CD4-positive, alpha-beta T cell treated with Interleukin-6 for 4 hours (primary cell): ENCODE measurements at places on chromosomes 5 and 9.

DNA sequence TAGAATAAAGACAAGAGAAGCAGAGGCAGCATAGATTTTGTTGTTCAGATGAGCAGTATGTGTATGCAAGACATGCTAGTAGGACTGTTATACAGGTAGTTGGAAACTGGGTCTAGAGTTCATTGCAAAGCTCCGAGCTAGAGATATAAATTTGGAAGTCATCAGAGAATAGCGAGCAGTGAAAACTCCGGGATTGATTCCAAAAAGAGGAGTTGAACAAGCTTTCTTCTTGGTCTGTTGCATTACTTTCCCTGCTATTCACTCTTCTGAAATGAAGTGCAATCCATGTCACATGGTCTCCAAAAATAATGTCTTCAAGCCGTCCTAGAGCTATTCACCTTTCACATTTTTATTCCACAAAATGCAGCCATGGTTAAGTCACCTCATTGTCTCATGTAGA, 67.9 kb upstream of the ZNF462 start:
- DNase-seq: no peak

- DNase-seq: peak; percentile 18
Measured at GRCh38 chr5:55821731-55822512, 29.2 kb upstream of the IL31RA start.

GRCh38 chr9:99011161-99011709, 67.5 kb downstream of the COL15A1 start:
- DNase-seq: no peak

DNA sequence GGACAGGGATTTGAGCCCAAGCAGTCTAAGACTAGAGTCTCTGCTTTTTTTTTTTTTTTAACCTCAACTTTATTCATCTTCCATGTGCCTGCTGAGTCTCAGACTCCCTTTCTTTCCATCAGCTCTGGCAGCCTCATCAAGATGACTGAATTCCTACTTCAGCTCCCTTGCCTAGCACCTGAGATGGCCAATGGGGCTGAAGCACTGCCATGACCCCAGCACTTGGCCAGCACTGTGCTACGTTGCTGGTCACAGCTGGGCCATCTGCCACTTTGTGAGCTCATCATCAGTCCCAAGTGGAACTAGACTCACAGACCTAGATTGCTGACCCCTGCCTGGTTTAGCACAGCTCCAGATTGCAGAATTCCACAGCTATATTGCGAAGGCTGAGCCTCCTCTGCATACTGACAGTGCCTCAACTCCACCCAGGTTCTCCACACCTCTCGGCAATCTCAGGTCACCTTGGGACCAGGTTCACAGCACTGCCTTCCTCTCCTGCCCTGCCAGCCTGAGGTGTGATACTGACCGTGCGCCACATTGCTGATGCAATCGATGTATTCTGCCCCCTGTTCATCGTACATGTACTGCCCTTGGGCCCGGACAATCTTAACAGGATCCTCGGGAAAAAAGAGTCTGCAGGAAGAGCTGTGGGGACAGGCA, 1.6 kb downstream of the PHYKPL start:
- DNase-seq: no peak

- no peak for DNase-seq
Measured at GRCh38 chr9:123131993-123132392, 98.5 kb downstream of the GPR21 start.

- no peak for DNase-seq
Measured at GRCh38 chr5:177349362-177349647, 2.2 kb downstream of the LMAN2 start.

GRCh38 chr9:134902936-134903335, 14.8 kb downstream of the FCN1 start:
- DNase-seq: no peak

- no peak for DNase-seq
Measured at GRCh38 chr9:108322326-108323098, 533.3 kb downstream of the ACTL7B start.

- no peak for DNase-seq
Measured at GRCh38 chr9:89720696-89721175, 115.9 kb downstream of the GADD45G start.

DNA sequence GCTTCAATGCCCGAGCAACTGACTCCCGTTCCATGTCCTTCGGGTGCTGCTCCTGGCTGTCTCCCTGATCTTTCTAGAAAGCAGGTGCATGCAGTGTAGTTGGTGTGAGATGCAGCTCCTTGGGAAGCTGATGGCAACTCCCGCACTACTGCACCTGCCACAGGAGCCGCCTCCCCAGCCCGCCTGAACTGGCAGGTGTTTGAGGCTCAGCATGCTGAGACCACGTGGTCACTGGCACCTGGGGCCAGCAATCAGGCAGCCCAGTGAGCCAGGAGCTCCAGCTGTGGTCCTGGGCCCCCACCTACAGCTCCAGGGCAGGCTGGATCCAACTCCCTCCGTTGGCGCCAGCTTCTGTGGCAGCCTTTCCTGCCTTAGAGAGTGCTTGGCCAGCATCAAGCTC, 111.5 kb downstream of the ICE1 start:
- no peak for DNase-seq

GRCh38 chr5:39420482-39421145, 4.2 kb downstream of the DAB2 start:
- DNase-seq: no peak

DNA sequence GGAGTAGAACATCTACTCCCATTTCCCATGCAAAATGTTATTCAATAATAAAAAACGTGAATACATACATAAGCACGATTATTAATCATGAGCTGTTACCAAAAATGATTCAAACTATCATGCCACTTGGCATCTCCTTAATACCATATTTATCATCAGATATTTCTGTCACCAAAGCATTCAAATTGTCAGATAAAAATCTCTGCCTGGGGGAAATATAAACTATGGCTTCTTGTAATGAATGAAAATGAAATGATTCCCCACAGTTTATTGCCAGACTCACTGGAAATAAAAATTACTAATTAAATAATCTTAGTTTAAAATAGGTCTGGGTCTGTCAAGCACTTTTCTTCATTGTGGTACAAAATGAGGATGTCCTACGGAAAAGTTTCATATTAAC, 265.4 kb downstream of the EDIL3 start:
- DNase-seq: no peak

- no peak for DNase-seq
Measured at GRCh38 chr5:34998058-34998789, 49.5 kb downstream of the AGXT2 start.

DNA sequence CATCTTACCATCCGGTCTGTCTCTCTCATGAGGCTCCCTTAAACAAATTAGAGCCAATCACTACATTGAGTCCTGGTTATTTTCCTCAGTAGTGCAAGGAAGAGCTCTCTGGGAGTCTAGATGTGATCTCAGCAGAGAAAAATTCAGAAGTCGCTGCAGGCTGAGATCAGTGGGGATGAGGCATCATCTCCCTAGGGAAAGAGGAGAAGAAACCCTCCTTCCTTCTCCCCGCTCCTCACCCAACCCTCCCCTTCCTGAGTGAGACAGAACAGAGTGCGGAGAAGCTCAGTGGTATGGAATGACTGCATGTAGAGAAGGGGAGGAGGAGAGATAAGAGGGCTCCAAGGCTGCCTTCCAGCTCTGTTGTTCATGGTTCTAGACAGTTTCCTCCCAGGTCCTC, 80.5 kb downstream of the PAPPA start:
- DNase-seq: no peak

- DNase-seq: no peak
Measured at GRCh38 chr9:15543047-15543813, 9.6 kb upstream of the CCDC171 start.

- DNase-seq: no peak
Measured at GRCh38 chr9:135547756-135548736, 2.1 kb downstream of the OBP2A start.

GRCh38 chr5:9156282-9156681, 389.6 kb downstream of the SEMA5A start:
- DNase-seq: no peak

DNA sequence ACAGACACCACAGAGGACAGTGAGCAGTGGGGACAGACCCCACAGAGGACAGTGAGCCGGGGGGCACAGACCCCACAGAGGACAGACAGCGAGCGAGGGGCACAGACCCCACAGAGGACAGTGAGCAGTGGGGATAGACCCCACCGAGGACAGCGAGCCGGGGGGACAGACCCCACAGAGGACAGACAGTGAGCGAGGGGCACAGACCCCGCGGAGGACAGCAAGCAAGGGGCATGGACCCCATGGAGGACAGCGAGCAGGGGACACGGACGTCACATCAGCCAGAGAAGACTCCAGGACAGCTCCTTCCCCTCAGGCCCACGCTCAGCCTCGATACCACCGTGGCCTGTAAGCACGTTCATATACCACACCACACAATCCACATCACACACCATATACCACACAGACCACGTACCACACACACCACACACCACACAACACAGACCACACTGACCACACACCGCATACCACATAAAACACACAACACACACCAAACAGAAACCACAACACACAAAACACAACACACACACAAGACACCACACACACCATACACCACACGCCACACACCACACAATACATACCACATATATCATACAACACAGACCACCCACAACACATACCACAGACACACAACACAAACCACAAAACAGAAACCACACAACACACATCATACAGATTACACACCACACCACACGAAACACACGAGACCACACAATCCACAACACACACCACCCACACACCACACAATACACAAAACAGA, 5.2 kb upstream of the ZDHHC11 start:
- DNase-seq: no peak

GRCh38 chr5:59584858-59585846, 308.4 kb downstream of the PDE4D start:
- DNase-seq: no peak

- no peak for DNase-seq
Measured at GRCh38 chr5:93893075-93893474, 151.7 kb upstream of the POU5F2 start.

DNA sequence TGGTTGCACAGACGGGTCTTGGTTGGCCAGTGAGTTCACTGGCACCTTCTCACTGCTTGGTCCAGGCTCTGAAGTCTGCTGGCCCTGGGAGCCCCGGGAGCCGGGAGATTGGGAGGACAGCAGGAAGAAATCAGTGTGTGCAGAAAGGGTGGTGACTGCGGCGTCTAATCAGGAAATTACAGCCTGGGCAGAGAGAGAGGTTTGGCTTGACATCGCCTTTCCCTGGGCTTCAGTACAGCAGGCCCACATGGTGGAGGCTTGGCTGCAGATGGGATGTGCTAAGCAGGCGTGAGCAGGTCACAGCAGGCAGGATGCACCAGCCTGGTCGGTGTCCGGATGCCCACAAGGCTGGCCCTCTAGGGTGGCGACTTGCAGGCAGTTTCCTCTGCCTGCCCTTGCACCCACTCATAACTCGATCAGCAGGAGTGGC, 17.2 kb downstream of the PITX1 start:
- DNase-seq: no peak

- DNase-seq: no peak
Measured at GRCh38 chr5:149320791-149321330, 24.4 kb upstream of the GRPEL2 start.

DNA sequence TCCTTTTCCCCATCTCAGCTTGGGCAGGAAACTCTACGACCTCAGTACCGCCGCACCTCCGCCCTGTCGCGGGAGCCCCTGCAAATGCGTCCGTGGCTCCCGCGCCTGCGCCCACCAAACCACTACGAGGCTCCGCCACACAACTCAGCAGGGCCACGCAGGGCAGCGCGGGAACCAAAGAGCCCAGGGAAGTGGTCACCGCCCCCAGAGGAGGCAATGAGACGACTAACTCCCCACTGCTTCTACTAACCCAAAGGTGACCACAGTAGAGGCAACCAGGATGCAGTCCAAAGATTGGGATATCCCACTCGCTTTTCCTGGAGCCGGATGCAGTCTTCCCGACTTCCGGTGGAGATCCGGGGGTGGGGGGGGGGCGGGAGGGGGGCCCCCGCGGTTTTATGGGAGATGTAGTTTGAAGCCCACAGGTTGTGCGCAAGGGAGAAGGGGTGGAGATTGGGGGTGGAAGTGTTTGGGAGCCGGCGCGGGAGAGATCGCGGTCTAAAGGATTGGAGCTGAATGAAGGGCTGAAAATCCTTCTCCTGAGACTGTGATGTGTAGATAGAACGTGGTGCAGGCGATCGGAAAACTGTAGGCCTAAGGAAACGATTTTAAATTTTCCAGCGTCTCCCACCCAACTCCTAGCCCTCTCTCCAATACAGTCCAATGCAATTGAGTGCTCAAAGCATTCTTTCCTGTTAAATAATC, at the start of gene NUDT12:
TSS of gene NUDT12 (minus strand) at position 337 of the 705 bp plus-strand sequence. CDS start 2,541 bp downstream, outside the sequence.
- peak; percentile 66 for DNase-seq

DNA sequence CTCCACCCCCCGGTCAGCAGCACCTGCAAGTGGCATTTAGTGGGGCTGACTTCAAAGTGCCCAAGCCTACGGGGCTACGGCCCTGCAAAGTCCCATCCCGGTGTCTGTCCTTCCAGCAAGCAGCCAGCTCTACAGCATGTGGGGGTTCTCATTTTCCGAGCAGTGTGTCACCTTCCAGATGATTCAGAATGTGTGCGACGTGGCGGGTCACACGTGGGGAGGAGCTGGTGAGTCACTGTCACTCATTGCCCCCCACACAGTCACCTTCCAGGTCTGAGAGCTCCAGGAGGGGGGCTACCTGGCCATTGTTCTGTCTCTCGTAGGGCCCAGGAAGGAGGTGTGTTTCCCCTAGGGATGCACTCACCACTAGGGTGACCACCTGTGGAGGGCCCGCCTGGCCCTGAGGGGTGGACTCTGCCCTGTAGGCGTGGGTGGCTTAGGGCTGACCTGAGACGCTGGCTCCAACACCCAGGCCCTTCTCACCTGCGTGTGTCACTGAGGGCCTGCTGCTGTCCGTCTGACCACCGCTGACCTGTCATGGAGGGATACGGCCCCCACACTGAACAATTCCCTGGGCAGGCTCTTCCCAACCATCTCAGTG, 70.2 kb downstream of the SEMA4D start:
- DNase-seq: peak; percentile 83

GRCh38 chr9:113617550-113617949, 154.0 kb downstream of the RGS3 start:
- no peak for DNase-seq
